ENCODE measurements at places on chromosomes 1 and 21.

DNA sequence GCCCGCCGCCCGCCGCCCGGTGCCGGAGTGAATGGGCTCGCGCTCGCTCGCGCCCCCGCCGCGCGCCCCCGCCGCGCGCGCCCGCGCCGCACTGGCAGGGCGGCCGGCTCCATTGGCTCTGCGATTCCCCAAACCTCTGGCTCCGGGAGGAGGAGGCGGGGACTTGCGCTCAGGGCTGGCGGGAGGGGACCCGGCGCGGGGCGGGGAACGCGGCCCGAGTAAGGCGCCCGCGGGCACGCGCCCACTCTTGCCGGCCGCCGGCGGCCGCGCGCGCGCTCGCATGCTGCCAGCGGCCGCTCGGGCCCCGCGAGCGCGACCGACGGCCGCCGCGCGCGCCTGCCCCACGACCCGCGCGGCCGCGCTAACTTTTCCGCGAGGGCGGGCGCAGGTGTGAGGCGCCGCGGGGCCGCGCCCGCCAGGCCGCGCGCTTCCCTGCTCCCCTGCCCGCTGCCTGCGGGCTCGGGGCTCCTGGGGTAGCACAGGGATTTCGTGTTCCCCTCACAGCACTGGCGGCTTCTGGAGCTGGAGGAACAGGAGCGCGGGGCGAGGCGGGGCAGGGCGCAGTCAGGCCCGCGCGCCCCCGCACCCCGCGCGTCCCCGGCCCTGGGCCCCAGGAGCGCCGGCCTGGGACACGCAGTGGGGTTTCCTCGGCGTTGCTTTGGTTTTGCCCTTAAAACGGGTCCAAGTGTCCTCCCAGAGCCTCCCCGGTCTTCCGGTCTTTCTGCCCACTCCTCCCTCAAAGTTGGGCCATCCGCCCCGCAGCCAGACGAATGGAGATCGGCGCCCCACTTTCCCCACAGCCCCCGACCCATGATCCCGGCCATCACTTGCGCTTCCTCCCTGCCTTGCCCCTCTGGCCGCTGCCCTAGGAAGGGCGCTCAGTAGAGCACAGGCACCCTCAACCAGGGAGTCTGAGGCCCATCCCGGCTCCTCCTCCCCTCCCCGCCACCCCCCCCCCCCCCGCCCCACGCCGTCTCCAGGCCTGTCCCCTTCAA, 101.5 kb downstream of the CASZ1 start:
- DNase-seq = peak; percentile 99

- DNase-seq = no peak
Measured at GRCh38 chr1:51620470-51620869, 3.6 kb downstream of the OSBPL9 start.

GRCh38 chr1:169648709-169649108, 18.8 kb upstream of the SELP start:
- no peak for DNase-seq

DNA sequence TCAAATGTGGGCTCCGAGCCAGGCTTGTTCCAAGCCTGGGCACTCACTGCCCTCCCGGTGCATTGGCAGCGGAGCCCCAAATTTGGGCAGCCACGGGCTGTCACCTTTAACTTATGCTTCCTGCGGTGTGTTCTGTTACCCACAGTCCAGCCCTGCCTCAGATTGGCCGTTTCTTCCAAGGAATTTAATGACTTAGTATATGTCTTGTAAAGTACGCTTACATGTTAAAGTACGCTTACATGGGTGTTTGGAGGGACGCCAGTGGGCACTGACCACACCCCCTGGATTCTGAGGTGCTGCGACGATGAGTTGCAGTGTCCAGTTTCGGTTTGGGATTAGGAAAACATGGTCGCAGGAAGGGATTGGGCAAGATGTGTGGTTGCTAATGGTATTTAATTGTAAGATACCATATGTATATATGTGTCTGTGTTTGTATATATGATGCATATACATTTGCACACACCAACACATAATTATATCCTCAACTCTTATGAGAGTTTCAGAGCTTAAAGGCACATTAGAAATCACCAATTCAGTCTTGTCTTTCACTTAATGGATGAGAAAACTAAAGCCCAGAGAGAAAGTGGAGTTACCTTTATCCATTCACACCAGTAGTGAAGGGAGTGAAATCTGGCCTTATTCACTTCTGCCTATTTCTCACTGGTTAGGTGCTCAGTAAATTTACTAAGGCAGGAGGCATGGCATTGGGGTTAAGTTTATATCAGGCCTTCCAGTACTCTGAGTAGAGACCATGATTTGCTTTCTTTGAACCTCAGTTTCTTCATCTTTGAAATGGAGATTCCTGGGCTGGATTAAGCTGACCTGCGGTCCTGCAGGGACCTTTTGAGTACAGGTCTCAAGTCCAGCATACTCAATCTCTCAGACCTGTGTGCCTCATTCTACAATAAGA, 1.0 kb downstream of the SMYD2 start:
- peak; percentile 29 for DNase-seq

DNA sequence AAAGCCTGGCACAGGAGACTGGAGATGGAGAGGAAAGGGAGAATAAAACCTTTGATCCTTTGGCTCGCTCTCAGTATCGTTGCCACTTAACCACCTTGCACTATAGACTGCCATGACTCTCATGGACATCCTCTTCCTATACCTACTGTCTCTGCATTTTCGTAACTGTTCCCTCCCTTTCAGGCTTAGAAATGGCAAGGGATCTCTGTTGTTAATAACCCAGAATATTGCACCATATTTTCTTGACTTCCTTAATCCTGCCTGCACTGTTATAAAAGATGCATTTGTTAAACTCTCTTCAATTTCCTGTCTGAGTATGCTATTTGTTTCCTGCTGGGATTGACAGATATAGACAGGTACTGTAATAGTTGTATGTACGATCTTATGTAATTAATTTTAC, 38.6 kb downstream of the CYYR1 start:
- no peak for DNase-seq
